ENCODE measurements at places on chromosomes 6 and 20. TPM values are rescaled to one million over a fixed set of nuclear protein-coding genes. Genes with fewer than 3 reads are reported as not detected.

Gene C6orf52
- 2.7 TPM for total RNA-seq

Gene KCNQ5
- total RNA-seq = 4.4 TPM

Gene ASF1A
- 42.5 TPM for total RNA-seq

Gene IPCEF1
- total RNA-seq = not detected
